ENCODE measurements at places on chromosomes 13 and 19. TPM values are rescaled to one million over a fixed set of nuclear protein-coding genes. Genes with fewer than 3 reads are reported as not detected.

DNA sequence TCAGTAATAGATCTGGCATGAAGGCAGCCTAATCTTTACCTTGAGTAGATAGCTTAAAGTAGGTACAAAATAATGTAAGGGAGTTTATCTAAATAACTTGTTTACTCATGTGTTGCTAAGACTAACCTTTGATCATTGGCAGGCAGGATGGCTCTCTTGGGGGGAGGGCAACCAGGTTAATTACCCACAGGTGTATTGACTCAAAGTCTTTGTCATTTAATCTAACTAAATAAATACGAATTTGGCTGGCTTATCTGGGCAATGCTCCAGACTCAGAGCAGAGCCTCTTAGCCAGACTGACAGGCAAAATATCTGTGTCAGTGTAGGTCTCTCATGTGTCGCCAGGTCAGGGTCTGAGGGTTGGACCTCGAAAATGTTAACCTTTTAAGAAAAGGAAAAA lies 283.4 kb upstream of the KLHL1 start:
- DNase-seq = peak; percentile 11

GRCh38 chr13:37342205-37342604 lies 236.7 kb upstream of the CSNK1A1L start:
- no peak for DNase-seq

GRCh38 chr13:41614671-41615527 lies 157.5 kb downstream of the RGCC start:
- peak; percentile 38 for DNase-seq

DUXA gene
- total RNA-seq = not detected

- no peak for DNase-seq
Observed at GRCh38 chr19:1782521-1782920, 29.2 kb downstream of the ONECUT3 start.

- no peak for DNase-seq
Observed at GRCh38 chr13:44978328-44978727, 10.9 kb downstream of the NUFIP1 start.

GRCh38 chr19:12090807-12091206 lies 26.3 kb downstream of the ZNF844 start:
- DNase-seq = peak; percentile 73

ZNF613 gene
- 6.9 TPM for total RNA-seq

ERVK3-1 gene
- total RNA-seq = 35.4 TPM

ZNF57 gene
- total RNA-seq = 6.1 TPM

DNA sequence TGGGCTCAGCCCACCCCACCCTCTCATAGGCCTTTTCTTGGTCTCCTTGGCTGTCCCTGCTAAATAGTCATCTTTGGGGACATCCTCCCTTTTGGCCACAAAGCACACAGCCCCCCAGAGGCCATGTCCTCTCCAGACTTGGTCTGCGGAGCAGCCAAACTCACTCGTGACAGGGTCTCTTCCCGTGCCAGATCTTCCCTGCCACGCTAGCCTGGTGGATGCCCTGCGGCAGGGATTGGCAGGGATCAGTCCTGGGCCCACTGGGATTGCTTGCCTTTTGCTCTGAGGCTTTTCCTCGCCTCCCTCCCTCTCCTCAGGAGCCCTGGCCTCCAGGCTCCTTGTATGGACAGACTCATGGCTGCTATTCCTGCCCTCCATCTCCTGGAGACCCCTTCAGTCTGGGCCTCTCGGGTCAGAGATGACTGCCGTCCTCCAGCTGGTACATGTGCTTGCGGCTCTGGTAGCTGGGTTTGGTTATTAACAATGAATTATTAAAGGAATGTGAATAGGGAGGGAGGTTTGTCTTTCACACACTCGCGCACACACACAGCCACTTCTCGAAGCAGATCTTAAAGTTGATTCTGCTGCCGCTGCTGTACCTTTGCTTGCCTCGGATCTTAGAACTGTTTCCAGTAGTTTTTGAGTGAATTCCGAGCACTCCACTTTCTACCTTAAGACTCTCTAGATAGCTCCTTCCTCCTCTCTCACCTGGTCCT lies 45.1 kb downstream of the NFIX start:
- DNase-seq = no peak

DNA sequence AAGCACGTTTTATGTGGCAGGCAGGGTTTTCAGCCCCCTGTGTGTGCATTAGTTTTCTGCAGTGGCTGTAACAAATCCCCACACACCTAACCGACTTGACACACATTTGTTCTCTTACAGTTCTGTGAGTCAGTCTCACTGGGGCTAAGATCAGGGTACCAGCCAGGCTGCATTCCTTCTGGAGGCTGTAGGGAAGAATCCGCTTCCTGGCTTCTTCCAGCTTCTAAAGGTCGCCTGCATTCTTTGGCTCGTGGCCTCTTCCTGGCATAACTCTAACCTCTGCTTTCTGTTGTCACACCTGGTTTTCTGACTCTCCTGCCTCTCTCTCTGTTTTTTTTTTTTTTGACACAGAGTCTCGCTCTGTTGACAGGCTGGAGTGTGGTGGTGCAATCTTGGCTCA lies 6.4 kb downstream of the ELSPBP1 start:
- DNase-seq = no peak

- DNase-seq = peak; percentile 51
Observed at GRCh38 chr19:313169-313987, 22.2 kb upstream of the PLPP2 start.

DNA sequence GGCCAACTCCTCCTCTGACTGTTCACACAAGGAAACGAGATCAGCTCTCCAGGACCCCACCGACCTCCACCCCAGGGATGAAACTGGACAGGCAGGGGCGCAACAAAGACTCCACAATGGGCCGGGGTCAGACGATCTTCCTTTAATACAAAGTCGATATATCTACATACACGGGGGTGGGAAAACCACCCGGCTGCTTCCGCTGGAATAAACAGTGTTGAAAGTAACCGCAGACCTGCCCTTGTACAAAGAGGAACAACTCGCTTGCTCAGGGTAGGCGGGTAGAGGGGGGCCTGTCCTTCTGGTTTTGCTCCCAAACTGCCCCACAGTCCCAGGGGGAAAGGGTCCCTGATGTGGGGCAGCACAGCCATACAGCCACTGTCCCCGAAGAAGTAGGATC lies 135.2 kb downstream of the PTPRS start:
- no peak for DNase-seq

KCNN1 gene
- total RNA-seq = 0.19 TPM

DNA sequence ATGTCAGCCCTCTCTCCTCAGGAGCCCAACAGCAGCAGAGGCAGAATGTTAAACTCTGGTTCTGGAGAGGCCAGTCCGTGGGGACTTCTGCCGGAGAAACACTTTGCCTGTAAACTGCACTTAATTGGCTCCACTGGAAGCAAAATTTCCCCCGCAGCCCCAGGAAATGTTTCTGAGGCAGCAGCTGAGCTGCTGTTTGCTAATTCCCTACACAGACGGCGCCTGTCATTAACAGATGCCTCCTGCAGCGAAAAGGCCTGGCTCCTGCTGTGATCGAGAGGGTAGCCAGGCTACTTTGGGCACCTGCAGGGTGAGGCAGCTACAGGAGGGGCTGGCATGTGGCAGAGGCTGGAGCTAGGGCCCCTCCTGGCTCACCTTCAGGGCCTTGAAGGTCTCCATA lies 5.2 kb upstream of the TM6SF2 start:
- DNase-seq = no peak

DNA sequence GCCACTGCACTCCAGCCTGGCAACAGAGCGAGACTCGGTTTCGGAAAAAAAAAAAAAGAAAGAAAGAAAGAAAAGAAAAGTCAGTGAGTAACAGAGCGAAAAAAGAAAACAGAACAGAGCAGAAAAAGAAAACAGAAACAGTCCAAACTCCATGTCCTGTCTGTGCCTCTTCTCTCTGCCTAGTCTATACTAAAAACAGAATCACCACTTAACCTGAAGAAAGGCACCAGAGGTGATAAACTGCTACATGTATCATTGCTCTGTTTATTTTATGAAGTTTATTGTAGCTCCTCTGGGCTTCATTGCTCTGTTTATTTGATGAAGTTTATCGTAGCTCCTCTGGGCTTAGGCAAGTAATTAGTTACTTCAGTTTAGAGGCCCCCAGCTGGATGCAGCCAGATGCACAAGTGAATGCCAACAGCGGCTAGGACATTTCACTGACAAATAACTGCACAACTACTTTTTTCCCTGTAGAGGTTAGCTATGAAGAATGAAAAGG lies 39.2 kb downstream of the TBC1D4 start:
- DNase-seq = peak; percentile 22

DNA sequence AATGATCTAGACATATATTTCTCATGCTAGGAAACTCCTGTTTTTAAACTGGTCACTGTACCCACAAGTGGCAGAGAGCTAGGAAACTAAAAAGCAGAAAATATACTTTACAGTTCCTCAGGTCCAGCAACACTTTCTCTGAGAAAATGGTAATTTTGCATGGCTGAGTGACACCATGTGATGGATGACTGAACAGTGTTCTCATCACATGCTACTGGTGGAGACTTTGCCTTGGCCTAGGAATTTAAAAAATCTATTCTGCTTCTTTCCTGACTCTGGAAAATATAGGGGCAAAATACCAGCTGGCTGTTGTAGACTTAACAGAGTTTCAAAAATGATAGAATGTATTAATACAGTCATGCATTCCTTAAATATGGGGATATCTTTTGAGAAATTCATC lies 50.0 kb downstream of the LATS2 start:
- no peak for DNase-seq

DNA sequence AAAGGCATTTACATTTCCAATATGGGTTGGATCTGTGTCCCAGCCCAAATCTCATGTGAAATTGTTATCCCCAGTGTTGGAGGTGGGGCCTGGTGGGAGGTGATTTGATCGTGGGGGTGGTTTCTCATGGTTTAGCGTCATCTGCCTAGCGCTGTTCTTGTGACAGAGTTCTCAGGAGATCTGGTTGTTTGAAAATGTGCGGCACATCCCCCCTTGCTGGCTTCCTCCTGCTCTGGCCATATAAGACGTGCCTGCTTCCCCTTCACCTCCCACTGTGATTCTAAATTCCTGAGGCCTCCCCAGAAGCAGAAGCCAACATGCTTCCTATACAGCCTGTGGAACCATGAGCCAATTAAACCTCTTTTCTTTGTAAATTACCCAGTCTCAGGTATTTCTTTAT lies 126.2 kb upstream of the FNDC3A start:
- no peak for DNase-seq

DNA sequence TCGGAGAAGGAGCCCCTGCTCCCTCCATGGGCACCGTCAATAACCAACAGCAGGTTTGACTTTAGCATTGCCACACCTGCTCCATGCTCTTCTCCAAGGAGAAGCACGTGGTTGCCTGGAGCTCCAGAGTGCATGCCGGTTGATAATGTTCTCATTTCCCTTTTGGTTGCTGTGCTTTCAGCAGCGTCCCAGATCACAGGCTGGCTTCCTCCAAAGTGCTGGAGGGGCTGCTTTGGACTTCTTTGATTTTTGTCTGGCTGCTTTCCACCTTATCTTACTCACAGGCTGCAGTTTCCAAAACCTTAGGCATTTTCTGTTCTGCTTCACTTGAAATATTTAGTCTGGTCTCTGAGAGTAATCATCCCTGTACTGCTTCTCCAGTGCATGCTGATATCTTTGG lies 123.8 kb upstream of the IRS2 start:
- no peak for DNase-seq

GRCh38 chr13:45879666-45880065 lies 28.1 kb upstream of the SIAH3 start:
- DNase-seq = peak; percentile 74

DNA sequence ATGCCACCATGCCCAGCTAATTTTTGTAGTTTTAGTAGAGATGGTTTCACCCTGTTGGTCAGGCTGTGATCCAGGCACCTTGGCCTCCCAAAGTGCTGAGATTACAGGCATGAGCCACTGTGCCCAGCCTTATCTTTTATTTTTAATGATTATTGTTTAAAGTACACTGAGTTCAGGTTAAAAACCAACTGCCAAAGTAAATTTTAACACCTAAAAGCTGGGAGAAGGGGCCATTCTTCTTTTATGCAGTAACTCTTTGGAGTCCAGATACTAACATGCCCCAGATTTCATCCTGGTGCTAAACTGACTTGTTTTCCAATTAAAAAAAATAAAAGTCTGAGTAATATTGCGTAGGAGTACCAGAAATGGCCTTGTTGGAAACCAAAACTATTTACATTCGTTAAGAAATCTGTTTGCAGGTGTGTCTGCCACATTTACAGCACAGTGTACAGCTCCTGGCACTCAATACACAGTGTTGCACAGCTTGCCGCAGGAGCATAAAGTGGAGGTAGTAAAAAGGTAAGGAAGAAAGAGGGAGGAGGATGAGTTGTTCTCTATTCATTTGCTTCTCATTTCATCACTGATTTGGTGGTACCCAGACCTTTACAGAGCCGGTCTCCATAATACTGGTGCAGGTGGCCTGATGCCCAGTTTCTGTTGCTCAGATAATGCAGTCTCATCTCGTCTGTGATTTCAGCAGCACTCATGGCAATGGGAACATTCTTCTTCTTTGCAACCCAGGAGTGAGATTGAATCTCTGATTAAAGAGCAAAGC lies 108.9 kb downstream of the PCCA start:
- DNase-seq = no peak

DNA sequence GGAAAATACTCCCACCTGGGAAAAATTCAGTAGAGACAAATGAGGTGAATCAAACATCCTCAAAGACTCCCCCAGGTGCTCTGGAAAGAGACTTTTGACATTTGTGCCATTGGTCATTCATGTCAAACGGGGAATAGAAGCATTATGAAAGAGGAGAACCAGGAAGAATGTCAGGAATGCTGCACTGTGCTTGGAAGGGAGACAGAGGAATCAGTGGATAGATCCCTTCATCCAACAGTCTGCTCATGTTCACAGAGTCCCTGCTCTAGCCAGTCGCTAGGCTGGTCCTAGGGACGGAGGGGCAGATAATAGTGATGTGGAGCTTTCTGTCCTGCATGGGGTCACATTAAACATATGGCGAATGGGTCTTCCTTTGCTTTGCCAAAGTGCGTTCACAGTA lies 384.4 kb downstream of the FGF9 start:
- DNase-seq = no peak

DNA sequence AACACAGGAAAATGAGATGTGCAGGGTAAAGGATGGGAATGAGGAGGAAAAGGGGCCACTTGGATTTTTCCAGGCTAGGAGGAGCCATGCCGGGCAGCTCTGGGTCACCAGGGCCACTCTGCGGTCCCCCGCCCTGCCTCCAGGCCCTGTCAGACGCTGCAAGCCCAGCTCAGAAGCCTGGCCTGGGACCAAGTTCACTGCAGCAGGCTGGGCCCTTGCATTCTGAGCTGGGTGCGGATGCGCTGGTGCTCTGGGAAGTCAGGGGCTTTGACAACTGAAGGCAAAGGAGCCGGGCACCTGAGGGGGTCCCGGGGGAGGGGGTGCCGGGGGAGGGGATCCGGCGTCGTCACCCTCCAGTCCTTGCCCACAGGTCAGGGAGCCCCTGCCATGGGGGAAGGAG lies 77.5 kb downstream of the WTIP start:
- no peak for DNase-seq

PLIN4 gene
- 2.2 TPM for total RNA-seq

- DNase-seq = peak; percentile 47
Observed at GRCh38 chr13:71789693-71790329, 77.2 kb downstream of the DACH1 start.

- DNase-seq = no peak
Observed at GRCh38 chr13:37601648-37602440, 3.3 kb upstream of the POSTN start.

SHISA7 gene
- total RNA-seq = not detected

LHB gene
- not detected for total RNA-seq

USHBP1 gene
- 8.9 TPM for total RNA-seq

ZNF229 gene
- total RNA-seq = 8.4 TPM
